ENCODE measurements at places on chromosomes 4 and X.
A peak's percentile ranks its signal among the peaks of the same experiment; 100 is the strongest.

DNA sequence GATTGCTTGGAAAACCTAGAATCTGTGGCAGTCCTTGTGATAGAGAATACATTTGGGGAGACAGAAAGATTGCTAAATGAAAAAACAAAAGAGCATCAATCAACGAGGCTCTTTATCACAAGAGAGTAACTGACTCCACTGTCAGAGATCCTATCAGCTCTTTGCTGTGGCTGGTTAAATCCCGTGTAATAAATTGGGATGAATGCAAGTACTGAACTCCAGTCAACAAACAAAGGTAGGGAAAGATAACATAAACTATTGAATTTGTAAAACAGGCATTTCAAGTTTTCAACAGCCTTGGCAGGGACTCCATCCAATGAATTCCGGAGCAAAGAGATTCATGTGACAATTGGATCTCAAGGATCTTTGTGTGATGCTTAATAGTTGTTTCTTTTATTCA lies 21.3 kb downstream of the MMRN1 start:
- DNase-seq = no peak

- DNase-seq = no peak
These were observed 72.1 kb downstream of the HPGD start for GRCh38 chr4:174449944-174450785.

DNA sequence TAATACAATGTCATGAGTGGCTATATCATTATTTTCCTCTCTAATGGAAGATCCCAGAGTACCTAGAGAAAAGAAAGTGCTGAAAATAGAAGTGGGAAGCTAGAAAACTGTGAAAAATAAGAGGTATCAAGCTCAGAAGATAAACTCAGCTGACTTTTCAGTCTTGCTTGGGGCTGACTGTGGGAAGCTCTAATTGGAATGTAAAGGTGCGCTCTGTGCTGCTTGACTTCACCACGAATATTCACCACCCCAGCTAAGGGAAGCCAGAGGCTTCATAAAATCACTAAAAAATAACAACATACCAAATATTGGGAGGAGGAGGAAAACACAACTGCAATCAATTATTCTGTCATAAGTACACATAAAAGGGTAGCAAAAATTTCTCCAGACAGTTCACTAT lies 25.1 kb downstream of the NDST3 start:
- no peak for DNase-seq

DNA sequence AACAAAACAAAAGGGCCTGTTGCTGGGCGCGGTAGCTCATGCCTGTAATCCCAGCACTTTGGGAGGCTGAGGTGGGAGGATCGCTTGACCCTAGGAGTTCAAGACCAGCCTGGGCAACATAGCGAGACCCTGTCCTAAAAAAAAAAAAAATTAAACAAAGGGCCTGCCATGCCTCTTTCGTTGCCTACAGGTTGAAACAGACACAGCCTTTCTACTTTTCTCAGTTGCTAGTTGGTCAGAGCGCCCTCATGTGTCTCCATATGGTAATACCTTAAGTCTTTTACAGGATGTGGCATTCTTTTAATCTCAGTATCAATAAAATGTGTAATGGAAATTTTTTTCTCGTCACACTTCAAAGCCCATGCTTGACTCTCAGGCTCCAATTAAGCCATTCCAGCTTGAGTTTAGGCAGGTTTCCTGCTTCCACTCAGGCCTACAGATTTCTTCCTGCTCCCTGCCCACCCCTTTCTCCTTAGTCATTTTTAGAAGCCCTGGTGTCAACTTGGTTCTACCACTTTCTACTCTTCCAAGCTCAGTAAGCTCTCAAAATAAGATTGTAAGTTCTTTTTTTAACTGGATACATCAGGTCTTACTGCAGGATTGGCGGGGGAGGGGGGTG lies 4.6 kb upstream of the SOWAHD start:
- DNase-seq = no peak

GRCh38 chr4:5881340-5881739 lies 11.5 kb downstream of the CRMP1 start:
- DNase-seq = no peak

DNA sequence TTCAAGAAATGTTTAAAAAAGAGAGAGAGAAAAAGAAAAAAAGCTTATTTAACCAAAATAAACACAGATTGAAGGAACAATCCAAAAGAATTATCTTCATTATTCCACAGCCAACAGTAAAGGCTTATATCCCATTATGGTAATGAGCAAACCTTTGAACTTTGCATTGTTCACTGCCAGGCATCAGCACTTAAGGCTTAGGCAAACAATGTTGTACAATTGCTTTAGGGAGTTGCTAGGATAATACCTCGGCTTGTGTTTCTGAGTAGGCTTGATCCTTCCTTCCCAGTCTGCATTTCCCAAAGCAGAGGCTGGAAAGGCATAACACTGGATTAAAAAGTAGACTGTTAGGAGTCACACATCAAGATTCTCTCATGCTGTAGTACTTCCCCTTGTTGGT lies 352.7 kb upstream of the IGFBP7 start:
- peak; percentile 17 for DNase-seq

DNA sequence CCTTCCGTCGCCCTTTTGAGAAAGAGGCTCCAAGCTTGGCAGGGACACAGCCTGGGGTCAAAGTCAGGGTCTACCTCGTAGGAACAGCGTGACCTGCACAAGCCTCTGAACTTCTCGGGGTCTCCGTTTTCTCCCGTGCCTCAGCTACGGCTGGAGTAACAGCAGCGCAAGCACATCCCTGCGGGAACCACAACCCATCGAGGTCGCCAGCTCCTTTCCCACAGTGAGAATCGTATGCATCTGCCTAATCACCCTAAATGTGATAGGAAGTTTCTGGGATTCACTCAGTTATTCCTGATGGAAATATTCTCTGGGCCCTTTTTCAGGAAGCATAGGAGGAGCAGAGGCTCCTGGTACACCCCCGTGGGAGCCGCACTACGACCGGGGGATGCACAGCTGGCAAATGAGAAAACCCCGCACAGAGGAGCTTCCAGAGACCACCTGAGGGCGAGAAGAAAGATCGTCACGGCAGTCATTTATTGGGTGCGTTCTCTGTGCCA lies 24.7 kb downstream of the PPP2R2C start:
- DNase-seq = no peak

DNA sequence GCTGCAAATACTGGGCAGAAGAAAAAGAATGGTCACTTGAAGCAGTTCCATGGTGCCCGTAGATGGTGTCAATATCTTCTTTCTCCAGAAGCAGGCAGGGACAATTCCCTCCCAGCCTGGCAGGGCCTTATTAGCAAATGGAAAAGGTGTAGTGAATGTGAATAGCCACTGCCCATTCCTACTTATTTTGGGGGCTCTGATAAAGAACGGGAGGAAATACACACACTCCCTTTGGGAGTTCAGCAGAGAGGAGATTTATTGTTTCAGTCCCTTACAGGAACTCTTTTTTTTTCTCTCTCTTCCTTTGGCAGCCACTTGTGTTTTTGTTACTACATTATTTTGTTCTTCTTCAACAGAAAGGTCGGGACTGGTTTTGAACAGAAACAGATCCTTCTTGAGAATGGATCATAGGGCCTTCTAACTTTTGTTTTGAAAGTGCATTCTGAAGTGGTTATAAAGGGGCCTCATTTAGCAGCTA lies at the start of gene EMCN:
Gene EMCN (minus strand): TSS at position 159 of the 478 bp plus-strand sequence. CDS start 108 bp downstream, at position 51.
- no peak for DNase-seq

DNA sequence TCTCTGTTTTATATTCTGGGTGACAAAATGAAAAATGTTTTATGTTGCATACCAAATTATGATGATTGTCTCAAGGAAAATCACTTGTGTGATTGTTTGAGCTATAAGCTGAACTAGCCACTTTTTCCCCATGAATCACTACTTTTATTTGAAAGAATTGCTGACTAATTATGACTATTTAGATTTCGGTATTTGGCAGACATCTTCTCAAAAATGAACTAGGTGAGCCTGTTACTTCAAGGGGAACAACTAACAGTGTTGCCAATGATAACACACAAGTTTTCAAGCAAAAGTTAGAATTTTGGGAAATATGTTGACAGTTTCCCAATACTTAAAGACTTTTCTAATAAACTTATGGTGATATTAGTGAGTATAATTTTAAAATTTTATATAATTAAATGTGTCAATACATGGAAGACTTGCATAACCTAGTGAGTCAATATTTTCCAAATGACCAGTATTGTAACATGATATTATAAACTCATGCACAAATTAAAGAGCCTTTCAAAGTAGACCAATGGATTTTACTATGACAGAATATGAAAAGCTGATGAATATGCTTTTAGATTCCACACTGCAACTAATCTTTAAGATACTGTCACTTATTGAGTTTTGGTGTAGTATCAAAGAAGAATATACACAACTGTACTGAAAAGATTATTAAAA lies 187.7 kb upstream of the GATB start:
- no peak for DNase-seq

DNA sequence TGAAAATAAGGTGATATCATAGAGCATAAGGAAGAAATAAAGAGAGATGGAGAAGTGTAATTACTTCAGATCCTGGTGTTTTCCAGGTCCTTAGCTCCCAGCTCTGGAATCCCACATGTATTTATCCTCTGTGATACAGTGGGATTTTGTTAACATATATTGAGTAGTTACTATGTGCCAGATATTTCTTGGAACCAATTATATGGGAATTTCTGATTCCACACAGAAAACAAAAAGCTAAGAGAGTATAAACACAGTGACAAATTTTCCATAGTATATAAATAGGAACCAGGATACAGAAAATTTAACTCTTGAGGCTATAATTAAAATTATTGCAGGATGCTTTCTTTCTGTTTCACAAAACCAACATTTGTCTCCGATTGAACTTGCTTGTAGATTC lies 1067.5 kb downstream of the PCDH7 start:
- DNase-seq = no peak

DNA sequence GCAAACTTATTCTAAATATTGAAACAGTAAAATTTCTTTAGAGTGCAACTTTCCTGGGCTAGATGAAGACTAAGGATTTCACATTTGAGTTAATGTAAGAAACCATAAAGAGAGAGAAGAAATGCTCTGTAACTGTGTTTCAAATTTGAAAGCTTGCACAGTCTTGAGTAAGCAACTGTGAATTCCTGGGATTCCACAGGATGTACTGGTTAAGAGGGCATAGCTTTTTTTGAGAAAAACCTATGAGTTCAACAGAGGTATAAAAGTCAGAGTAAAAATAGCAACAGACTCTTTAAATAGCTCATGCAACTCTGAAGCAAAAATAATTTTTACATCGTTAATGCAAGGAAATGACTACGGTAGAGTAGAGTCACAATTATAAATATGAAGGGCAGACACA lies 25.5 kb downstream of the ZNF330 start:
- DNase-seq = no peak

DNA sequence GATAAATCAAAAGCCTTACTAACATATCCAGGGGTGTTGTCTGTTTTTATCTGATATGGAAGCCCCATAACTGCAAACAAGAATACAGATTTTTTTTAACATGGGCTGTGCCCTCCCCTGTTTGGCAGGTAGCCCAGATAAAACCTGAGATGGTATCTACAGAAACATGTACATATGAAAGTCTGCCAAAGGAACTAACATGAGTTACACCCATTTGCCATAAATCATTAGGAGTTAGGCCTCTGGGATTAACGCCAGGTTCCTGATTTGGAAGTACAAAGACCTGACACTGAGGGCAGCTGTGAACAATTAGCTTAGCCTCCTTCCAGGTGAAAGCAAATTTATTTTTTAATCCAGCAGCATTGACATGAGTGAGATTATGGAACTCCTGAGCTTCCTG lies 264.3 kb downstream of the TECRL start:
- DNase-seq = no peak

- no peak for DNase-seq
These were observed 32.3 kb downstream of the C4orf54 start for GRCh38 chr4:99625369-99625768.

DNA sequence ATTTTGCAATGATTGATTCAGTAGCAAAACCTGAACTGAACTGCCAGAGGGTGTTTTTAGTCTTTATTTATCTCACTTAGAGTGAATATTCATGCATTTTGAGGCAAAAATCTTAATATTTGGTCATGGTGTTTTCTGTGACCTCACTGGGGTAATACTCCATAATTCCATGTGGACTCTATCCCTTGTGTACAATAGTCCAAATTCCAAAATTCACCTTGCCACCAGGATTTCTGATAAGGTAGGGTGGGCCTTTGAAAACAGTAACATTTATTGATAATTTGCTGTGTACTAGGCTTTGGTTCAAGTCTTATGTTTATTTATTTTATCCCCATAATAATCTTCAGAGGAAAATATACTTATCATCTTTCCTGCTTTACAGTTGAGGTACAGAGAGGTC lies 68.4 kb upstream of the PDE5A start:
- DNase-seq = no peak

GRCh38 chrX:48090123-48090522 lies 18.7 kb upstream of the ZNF630 start:
- DNase-seq = no peak

GRCh38 chr4:108210989-108211835 lies 42.5 kb upstream of the LEF1 start:
- no peak for DNase-seq

DNA sequence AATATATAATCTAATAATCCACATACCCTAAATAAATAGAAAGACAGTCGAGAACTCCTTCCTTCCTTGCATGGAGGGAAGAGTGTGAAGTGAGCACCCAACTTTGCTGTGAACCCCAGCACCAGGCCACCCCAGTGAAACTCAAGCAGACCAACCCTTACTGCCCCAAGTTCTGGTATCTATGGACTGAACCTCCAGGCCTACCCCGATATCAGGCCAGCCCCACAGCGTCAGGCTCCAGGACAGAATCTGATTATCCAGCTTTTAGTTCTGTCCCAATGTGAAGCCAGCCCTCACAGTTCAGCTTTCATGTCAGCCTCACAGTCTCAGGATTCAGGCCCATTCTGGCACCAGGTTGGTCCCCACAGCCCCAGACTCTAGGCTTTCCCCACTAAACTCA lies 1617.2 kb upstream of the AGA start:
- DNase-seq = no peak

- no peak for DNase-seq
These were observed 460.8 kb downstream of the SLITRK2 start for GRCh38 chrX:146278381-146278780.

DNA sequence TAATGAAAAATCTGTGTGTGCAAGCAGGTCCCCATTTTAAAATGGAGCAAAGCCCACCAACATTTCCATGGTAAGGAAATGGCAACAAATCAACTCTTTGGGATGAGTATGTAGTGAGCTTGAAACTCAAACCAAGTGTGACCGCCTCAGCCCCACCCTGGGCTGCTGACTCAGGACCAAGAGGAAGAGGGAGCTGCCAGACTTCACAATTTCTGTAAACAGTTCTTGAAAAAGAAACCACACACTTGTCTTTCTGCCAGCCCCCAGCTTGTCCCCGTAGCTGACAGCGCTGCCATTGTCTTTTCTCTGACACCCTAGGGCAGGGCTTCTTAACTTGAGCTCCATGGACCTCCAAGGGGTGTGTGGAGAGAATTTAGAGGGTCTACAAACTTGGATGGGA lies 10.3 kb downstream of the RTL5 start:
- DNase-seq = peak; percentile 69

DNA sequence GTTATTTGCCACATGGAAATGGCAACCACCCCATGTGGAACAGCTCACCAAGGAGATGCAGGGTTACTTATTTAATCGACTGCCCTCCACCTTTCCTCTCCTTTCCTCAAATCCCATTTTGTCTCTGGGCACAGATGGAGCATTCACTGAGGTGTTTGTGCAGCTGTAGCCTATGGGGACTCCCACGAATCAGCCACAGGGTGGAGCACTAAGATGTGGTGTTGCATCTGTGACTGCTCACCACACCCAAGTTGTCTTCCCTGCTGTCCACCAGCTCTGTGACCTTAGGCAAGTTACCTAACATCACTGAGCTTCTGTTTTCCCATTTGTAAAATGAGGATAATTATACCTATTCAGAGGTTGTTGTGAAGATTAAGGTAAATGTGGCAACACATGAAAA lies 252.4 kb upstream of the CPEB2 start:
- DNase-seq = no peak

Measured in spinal cord (tissue), 10 donors.